Stimulated activated memory B cell treated with anti-CD40 and anti-IgM and Interleukin-4, amounts not matched to agents 10 μg/mL and 1 μg/mL and 100 μg/mL, for 72 hours (primary cell): ENCODE measurements at places on chromosomes 2 and 18.
A peak's percentile ranks its signal among the peaks of the same experiment; 100 is the strongest.

DNA sequence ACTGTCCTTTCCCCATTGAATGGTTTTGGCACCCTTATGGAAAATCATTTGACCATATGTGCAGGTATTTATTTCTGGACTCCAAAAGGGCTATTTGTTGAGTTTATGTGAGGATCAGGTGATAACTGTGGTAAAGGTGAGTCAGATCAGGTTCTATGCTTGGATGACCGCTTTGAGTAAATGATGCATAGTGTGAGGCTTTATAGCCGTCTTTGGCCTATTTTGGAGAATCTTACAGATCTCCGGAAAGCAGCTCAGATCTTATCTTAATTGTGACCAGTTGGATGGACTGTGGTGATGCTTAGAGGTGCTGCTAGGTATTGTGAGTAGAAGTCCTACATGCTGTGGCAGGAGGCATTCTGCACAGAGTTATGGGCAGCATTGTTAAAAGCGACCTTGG is 126.2 kb downstream of the METTL8 start:
- ATAC-seq: peak; percentile 85

DNA sequence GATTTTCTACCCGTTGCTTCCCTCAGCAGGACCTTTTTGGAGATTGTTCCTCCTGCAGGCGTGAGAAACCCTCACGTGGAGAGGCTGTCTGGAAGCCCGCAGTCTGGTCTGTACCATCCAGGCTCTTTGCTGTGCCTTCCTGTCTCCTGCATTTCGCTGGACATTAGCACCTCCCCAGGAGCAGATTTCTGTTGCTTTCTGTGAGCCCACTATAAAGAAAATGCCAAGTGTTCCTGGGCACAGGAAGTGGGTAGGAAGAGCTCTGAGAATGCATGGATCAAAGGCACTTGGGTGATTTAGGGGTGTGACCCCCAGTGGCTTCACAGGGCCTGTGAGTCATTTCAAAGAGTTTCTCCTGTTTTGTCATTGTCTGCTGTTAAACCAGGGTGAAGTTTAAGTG is 27.3 kb downstream of the SPTBN1 start:
- no peak for ATAC-seq

- ATAC-seq: no peak
Observed at GRCh38 chr2:30098266-30099005, 48.4 kb upstream of the YPEL5 start.

DNA sequence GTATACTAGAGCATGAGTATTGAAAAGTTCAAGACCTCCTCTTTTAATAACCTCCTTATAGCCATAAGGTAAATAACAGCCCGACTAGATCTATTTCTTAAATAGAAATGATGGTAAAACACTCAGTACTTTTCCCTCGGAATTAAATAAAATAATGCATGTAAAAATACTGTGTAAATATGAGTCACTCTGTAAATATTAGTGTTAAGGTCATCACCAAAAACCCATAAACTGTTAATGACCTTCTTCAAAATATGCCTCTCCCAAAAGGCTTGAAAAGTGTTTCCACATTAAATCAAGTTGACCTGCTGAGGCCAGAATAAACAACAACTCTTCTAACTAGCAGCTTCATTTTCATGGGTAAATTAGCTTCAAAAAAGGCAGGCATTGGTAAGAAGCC is 25.3 kb upstream of the BZW1 start:
- ATAC-seq: no peak

DNA sequence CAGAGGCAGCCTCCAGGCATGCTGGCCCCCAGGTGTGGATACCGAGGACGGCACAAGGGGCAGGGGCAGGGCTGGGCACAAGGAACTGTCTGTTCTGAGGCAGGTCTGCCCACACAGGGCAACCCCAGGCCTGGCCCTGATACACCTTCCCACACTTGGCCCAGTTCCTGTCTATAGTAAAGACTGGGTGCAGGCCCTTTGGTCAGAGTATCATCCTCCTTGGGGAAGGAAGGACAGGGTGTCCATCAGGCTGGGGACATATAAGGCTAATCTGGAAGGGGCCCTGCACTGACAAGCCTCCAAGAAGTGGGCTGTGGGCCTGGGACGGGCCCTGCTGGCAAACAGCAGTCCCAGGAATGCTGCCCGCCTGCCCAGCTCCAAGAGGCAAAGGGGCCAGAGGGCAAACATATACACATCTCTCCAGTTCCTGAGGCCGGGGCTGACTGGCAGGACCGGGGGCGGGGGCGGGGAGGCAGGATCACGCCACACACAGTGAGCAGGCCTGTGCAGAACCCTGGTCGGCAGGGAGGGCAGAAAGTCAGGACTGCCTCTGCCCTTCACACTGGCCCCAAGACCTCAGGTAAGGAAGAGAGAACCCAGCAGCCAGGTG is 18.9 kb downstream of the SDC1 start:
- ATAC-seq: no peak

DNA sequence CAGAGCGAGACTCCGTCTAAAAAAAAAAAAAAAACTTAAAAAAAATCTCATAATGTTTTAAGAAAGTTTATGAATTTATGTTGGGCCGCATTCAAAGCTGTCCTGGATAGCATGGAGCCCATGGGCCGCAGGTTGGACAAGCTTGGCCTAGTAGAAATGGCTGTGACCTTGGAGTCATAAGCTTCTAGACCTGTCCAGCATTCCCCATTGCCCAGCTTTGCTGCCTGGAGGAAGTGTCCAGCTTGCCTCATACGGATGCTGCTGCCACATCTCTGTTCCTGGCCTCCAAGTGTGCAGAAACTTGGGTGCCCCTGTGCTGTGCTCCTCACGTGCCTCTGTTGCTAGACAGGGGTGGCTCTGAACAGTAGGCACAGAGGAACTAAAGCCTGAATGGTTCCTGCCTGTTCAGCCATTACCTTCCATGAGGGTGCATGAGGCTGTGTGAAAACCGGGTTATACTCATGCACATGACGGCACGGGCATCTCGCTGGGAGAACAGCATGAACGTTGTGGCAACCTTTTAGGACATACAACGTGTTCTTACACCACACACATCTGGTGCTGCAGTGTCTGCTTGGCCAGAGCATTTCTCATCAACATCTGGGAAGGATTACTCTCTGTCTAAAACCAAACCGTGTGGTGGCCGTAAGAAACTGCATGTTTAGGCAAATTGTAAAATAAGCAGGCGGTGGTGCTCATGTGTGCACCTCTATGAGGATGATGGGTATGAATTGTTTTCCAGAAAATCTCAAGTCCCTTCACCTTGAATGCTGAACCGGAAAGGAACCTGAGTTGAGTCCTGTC is 38.2 kb downstream of the FHOD3 start:
- no peak for ATAC-seq

DNA sequence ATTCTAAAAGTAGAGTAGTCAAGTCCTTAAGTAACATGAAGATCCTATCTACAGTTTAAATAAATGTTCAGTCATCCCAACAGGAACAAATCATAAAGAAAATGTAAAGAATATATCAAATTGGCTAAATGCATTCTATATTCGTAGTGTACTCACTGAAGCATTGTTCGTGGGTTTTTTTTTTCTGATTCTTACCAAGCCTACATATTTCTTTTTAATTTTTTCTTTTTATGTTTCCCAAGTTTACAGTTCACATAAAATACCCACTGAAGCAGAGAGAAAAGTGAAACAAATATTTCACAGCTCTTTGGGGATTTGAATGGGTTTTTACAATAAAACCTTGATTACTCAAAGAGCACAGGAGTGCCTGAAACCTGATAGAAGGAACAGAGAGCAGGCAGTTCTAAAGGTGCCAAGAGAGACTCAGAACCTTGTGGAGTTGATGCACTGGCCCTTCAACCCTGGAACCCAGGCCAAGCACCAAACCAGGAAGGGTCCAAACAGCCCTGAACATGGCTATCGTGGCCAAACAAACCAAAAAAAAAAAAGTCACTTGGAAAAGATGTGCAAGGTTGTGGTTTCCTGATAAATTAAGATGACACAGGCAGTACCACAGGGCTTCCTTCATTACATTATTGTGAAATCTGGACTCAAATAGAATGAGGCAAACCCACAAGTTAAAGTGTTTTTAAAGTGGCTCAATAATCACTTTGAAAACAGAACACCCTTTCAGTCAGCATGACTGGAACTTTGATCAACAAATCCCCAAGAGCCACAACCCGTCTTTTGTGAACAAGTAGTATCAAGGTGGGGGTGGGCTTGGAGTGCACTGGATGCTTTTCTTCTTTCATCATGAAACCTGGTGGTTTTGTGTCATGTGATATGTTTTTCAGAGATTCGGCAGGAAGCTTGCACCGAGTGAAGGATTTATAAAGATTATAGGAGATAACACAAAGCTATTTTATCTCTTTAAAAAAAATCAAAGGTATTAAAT is 245.0 kb upstream of the FN1 start:
- peak; percentile 43 for ATAC-seq

GRCh38 chr2:179744401-179744800 is 117.0 kb downstream of the ZNF385B start:
- no peak for ATAC-seq

- ATAC-seq: no peak
Observed at GRCh38 chr2:160110674-160111239, 48.3 kb upstream of the PLA2R1 start.

DNA sequence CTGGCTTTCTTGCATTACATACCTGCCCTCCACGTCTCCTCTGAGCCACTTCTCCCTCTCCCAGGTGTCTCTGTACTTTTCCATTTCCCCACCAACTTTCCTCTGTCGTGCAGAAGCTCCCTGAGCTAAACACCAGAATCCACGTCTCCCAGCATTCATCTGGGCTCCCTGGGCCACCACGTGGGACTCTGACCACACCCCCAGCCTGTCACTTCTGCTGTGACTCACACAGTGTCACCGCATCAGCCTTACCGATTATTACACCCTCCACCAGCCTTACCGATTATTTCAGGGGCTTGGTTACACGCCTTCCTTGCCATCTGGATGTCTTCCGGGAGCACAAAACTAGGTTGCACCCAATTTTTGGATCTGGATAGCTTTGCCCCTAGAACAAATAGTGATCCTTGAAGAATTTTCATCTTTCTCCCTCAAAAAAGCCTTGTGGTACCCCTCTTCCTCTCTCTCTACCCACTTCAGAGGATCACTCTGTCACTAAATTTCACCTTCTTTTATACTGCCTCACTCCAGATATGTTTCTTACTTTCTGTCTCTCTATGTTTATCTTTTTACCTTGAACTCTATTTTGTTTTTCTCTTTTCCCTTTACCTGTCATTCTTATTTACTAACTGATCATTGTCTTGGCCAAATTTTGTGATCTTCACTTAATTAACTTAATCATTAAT is 136.9 kb upstream of the CAB39 start:
- no peak for ATAC-seq

- ATAC-seq: no peak
Observed at GRCh38 chr2:20643060-20643459, 7.8 kb downstream of the HS1BP3 start.

DNA sequence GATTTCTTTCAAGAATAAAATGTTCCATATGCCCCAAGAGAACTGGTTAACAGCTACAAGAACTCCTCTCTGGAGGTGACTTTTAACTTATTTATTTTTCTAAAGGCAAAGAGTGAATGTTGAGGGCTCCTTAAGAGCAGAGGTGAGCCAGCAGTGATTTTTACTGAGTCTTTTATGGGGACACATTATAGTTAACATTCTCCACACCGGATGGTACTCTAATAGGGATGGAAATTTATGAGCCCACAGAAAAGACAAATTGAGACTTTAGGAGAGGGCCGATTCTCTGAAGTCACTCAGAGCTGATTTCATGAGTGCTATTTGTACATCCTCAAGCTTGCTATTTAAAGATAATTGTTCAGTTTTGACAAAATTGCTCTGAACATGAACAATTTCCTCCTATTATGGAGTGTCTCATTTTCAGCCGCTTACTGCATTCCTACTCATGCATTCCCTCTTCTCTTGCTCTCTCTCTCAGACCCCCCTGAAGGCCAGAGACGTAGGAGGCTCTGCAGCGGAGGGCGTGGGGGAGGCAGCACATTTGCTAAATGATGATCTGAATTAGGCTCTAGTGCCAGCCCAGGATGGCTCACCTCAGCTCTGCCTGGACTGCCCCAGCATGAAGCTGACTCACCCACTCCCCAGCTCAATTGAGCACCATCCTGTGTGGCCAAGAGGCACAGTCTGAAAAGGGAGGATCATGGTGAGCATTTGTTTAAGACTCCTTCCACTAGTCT is 5.9 kb upstream of the RPL37A start:
- ATAC-seq: peak; percentile 42

- ATAC-seq: no peak
Observed at GRCh38 chr18:47334966-47335365, 83.5 kb upstream of the SKOR2 start.

- no peak for ATAC-seq
Observed at GRCh38 chr2:86298411-86299390, 38.7 kb downstream of the REEP1 start.

DNA sequence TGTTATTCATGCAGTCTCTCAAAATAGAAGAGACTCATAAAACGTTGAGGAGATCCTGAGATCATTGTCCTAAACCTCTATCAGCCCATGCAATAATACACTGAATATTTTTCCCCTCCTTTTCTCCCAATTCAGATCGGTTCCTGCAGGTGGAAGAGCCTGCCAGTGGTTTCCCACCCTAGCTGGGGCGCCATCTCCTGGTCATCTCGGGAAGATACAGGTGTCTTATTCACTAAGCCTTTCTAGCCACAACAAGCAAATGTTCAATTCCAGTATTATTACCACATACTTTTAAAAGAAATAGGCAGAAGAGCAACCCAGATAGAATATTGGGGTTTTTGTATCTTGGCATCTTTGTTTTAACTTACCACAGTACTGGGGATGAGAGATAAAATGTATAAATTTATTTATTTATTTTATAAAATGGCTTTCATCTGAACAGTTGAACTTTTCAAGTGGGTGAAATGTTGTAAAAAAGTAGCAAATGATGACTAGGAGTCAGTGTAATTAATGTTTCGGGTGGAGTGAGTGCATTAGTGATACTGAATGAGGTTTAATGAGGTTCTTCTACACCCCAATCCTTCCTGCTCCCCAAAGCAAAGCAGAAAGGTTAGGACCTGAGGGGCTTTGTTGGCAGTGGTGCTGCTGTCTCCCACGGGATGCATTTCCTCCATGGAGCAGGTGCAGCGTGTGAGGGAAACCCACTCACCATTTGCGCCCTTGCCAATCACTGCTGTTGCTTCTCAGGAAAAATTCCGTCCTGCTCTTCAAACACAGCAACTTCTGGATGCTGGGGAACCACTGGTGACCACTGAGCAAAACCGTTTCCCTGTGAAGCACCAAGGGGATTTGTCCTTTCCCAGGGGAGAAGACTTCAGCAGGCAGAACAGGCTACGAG is 147.1 kb upstream of the FHL2 start:
- no peak for ATAC-seq

DNA sequence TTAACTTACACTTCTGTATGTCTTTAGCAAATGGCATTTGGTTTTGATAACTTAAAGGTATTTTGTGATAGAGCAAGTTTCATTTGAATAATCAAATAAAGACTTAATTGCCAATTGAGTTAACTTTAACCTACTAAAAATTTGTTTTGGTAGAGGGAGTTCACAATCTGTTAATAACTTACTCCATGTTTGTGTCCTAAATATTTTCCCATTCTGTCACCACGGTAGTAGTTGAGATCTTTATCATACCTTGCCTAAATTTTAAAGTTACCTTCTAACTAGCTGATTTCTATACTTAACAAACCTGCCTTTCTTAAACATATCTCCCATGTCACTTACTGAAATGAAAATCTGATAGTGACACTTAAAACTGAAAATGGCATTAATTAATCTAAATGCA is 127.1 kb downstream of the TMEFF2 start:
- ATAC-seq: no peak
